Activated effector memory CD4-positive, alpha-beta T cell treated with Interleukin-2 at 50 U/mL for 16 hours (primary cell): ENCODE measurements at places on chromosomes 1 and 21.

DNA sequence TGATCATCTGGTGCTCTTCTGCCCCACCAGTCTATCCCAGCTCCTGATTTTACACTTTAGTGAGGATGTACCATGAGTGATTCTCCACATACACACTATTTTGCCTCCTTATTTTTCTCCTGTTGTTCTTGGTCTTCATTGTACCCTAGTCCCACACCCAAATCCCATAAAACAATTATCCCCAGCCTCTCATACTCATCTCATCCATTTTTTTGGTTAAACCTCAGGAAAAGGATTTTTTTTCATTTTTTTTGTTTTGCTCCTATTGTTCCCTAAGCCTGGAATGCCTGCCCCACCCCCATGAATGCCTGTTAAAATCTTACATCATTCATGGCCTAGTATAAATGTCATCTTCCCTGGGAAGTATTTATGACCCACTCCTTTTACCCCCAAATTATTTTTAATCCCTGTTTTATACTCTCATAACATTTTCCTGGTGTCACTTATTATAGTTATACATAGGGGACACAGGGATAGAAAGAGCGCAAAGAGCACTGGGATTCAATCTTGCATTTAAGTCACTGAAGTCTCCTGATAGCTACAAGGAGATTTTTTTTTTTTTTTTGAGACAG, 4.9 kb upstream of the LINGO4 start:
- DNase-seq, result no peak

- DNase-seq, result no peak
These were observed 34.9 kb downstream of the UBIAD1 start for GRCh38 chr1:11307852-11308251.

- no peak for DNase-seq
These were observed 327.3 kb downstream of the SIPA1L2 start for GRCh38 chr1:232302376-232303221.

GRCh38 chr21:30233228-30234020, 17.5 kb upstream of the CLDN8 start:
- no peak for DNase-seq

DNA sequence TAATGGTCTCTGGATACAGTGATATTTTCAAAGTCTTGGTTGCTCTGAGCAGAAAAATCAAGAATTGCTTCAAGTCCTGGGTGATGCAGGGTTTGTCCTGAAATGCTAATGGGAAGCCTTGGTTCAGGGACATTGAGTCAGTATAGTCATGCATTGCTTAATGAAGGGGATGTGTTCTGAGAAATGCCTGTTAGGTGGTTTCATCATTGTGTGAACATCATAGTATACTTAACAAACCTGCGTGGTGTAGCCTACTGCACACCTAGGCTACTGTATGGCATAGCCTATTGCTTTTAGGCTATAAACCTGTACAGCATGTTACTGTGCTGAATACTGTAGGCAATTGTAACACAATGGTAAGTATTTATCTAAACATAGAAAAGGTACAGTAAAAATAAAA, 36.4 kb downstream of the TBCE start:
- DNase-seq, result no peak

DNA sequence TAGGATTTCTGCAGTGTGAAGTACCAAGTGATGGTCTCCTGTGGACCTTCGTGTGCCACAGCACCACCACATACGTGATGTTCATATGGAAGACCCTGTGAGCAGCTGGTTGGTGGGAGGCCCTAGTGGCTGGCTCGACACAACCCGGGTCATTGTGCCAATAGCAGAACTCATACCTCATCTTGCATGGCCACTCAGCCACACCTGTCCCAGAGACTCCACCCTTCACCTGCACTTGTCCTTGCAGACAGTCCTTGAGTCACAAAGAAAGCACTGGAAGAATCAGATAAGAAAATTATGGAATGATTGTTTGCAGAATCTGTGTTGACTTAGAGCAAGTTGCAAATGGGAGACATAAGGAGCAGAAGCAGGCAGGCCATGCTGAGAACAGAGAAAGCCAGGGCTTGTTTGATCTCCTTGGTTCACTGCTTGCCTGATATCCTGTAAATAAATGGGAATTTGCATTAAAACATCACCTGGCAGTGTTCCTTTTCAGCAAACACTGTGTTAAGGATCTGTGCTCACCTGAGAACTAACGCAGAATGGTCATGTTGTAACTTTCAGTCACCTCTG, 307.7 kb downstream of the SIPA1L2 start:
- DNase-seq, result no peak

GRCh38 chr1:248361121-248361715, at the start of gene OR2T4:
TSS of gene OR2T4 (plus strand) at chr1:248361665. CDS start at chr1:248361665, 0 bp downstream.
- no peak for DNase-seq

GRCh38 chr1:93667642-93668041, 14.0 kb downstream of the BCAR3 start:
- DNase-seq, result no peak

- DNase-seq, result no peak
These were observed 216.8 kb upstream of the CXADR start for GRCh38 chr21:17295997-17296396.

- DNase-seq, result no peak
These were observed 872 bp upstream of the PPP2R5A start for GRCh38 chr1:212284332-212284743.

DNA sequence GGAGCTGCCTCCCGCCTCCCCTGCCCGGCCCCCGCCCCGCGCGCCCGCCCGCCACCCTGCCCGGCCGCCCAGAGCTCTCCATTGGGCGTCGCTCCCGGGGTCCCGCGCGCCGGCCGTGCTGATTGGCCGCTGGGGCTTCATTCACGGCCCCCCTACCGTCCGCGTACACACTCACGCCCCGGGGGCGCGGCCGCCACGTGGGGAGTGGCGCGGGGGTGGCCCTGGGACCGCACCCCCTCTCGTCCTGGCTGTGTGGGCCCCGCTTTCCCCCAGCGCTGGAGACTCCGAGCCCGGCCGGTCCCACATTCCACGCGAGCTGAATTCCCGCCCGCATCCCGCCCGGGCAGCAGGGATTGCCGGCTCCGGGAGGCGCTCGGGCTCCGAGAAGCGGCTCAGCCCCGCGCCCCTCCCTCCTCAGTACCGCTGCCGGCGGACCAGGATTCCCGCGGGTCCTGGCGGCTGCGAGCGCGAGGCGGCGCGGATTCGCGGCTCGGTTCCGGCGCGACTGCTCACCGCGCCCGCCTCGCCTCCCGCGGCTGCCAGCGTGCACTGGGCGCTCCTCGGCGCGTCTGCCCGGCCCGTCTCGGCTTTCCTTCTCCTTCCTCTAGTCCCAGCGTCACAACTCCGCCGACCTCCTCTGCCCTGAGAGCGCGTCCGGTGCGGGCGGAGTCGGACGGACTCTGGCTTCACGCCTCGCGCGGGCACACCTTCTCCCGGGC, 450 bp upstream of the POU3F1 start:
- peak; percentile 65 for DNase-seq

GRCh38 chr21:43905726-43906455, 40.9 kb downstream of the AGPAT3 start:
- DNase-seq, result no peak

DNA sequence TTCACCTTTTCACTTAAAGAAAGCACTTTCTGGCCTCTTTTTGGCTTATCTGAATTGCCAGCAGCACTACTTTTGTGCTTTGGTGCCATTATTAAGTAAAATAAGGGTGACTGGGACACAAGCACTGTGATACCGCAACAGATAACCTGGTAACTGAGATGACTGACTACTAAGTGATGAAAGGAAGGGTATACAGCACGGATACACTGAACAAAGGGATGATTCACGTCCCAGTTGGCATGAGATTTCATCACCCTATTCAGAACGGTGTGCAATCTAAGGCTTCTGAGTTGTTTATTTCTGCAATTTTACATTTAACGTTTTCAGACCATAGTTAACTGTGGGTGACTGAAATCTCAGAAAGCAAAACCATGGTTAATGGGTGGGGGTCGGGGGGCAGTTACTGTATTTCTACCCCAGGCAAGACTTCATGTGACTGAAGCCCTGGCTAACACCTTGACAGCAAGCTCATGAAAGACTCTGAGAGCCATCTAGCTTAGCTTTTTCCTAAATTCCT, 102.8 kb downstream of the CLIC6 start:
- no peak for DNase-seq

- DNase-seq, result no peak
These were observed 2.7 kb upstream of the HMGN2 start for GRCh38 chr1:26469558-26469957.

GRCh38 chr1:235129774-235130570, 1.3 kb upstream of the TOMM20 start:
- no peak for DNase-seq

GRCh38 chr1:31505911-31506497, 70.3 kb upstream of the TINAGL1 start:
- DNase-seq, result no peak

GRCh38 chr1:19437891-19438294, 47.4 kb downstream of the CAPZB start:
- no peak for DNase-seq

DNA sequence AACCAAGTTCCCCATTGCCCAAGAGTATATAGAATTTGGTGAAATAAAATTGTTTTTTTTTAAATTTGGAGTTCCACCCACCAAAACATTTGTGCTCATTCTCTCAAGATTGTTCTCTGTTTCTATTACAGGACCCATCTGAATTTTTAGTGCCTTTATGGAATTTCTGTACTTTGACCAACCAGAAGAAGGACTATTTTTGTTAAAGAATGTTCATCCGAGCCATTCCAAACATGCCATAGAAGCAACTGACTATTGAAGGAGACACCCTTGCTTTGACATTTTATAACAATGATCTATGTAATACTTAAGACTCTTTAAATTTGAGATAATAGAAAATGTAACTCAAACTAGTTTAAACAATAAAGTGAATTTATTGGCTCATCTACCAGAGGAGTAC, 655.7 kb upstream of the ADAMTS5 start:
- DNase-seq, result no peak

GRCh38 chr1:182869241-182869666, 30.1 kb downstream of the DHX9 start:
- DNase-seq, result no peak

DNA sequence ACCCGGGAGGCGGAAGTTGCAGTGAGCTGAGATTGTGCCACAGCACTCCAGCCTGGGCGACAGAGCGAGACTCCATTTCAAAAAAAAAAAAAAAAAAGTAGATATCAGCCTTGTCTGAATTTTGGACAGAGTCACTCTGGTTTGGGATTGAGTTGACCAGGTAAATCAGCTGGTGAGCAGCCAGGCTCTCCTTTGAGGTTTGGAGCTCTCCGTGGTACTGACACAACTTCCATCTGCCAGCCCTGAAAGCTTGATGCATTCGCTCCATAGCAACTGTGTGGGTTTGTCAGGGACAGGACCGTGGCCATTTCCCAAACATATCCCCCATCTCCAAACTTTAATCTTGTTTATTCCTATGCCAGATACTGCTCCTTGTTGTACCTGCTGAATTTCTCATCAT, 155.2 kb downstream of the DMRTA2 start:
- DNase-seq, result no peak

- no peak for DNase-seq
These were observed 47.5 kb downstream of the HUNK start for GRCh38 chr21:31920275-31920674.

- DNase-seq, result no peak
These were observed 114.2 kb downstream of the TGFBR3 start for GRCh38 chr1:91771717-91772116.

DNA sequence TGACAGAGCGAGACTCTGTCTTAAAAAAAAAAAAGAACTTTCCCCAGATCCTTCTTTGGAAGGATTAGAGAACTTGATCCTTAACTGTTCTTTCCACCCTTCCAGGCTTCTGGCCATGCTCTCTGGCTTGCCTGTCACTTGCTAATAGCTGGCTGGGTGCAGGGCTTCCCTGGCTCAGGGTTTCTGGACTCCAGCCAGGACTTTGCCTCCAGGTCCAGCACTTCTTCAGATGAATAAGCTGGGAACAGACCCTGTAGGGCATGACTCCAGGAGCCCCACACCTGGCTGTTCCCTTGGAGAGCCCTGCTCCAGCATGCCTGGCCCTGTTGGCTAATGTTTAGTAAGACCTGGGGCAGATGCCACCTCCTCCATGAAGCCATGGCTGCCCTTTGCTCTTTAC, 3.3 kb upstream of the NT5C1A start:
- no peak for DNase-seq

- no peak for DNase-seq
These were observed 22.0 kb downstream of the TGFB2 start for GRCh38 chr1:218367118-218367517.

DNA sequence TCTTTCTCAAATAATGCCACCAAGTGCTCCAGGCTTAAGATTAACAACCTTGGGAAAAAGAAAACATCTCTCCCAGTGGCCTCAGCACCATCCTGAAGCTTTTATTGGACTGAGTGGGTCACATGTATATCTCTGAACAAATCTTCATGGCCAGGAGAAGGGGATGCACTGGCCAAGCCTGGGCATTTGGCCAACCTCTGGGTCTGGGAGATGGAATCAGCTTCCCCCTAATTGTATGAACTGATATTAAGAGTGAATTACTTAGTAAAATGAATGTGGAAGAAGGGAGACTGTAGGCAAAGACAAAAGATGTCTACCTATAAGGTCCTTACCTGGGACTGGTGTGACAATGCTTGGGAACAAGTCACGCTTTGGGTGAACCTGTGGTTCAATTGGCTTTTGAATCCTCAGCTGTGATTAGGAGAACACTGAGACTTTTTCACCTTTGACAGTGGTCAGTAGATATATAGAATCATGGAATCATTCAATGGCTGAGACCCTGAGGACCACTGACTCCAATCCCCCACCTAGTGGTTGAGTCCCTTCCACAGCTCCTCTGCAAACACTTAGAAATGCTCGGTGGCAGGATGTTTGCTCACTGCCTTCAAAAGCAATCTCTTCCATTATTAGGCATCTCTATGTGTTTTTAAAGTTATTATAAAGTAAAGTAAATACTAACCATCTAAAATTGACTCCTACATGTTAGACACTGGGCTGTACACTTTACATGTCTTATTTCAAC, 102.6 kb upstream of the ATP1A1 start:
- no peak for DNase-seq

DNA sequence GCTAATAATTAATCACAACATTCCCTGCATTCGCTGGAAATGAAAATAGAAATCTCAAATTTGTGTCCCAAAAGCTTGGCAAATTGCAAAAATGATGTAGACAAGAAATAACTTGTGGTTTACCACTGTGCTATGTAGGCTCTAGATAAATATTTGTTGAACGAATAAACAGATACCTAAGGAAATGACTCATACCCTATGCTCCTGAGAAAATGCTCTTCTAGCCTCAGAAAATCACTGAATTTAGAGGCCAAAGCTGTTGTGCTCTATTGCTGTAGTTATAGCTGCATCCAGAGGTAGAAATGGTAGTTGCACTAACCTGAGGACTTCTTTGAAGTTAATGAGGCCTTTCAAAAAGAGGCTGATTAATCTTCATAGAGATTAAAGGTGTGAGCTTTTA, 142.0 kb upstream of the ZNHIT6 start:
- no peak for DNase-seq
